ENCODE measurements at places on chromosomes 2 and 18.

GRCh38 chr2:239603411-239604356 is 202.9 kb upstream of the HDAC4 start:
- DNase-seq = no peak

DNA sequence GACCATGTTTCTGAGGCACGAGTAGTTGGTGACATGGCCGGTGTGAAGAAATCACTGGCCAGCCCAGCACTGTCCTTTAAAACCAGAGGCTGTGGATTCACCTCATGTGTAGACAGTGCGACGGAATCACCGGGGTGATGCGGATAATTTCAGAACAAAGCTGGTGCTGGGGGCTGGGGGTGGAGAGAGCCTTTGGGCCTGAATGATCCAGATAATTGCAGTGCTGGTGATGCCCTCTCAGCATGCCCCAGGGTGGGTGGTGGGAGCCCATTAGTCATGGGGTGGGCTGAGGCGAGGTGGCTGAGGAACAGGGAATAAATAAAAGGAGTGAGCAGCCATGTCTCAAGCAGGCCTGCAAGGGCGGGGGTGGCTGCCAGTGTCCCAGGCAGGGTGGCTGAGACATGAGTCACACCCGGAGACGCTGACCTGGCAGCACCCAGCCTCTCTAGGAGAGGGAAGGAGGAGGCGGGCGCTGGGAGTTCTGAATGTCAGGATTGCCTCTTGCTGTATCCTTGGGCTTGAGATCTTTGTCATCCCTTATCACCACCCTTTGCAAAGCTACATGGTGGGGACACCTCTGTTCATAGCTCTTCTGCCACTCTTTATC is 151.1 kb upstream of the MSH6 start:
- DNase-seq = no peak

GRCh38 chr2:227326783-227327182 is 1.7 kb downstream of the MFF start:
- DNase-seq = no peak

DNA sequence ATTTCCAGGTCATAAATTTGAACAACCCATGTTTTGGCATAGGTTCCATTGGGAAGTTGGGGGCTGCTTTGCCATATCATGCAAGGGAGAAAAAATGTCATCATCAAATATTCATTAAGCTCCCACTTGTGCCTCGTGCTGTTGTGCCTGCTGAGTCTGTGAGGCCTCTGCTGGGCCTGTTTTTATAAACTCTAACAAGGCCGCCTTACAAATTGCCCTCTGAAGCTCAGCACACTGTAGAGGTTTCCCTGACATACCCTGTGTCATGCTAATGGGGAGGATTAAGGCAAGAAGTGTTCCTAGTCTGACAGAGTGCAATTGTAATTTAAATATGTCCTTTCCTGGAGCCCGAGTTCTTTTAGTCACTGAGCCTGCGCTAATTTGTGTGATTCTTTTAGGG is 17.6 kb downstream of the OSBPL6 start:
- no peak for DNase-seq

- DNase-seq = no peak
Measured at GRCh38 chr2:216206821-216207220, 97.7 kb downstream of the XRCC5 start.

GRCh38 chr18:58196164-58196563 is 152.1 kb downstream of the NEDD4L start:
- no peak for DNase-seq

DNA sequence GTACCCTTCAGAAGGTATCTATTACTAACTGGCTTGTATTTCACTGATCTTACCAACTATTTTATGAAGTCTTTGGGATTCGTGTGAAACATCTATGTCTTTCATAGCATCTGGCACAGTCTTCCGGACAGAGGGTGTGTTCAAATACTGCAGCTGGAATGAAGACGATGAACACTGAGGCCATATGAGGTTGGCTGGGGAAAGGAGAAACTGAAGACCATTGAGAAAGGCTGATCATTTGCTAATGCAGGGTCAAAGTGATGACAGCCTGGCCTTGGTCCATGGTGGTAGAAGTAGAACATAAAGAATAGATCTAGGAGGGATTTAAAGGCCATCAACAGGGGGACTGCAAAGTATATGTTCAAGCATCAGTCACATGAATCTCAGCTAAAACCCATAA is 132.7 kb downstream of the CCBE1 start:
- no peak for DNase-seq

GRCh38 chr2:56132138-56132537 is 51.7 kb upstream of the CCDC85A start:
- peak; percentile 70 for DNase-seq

GRCh38 chr2:207176247-207176646 is 10.5 kb upstream of the KLF7 start:
- DNase-seq = peak; percentile 21

- no peak for DNase-seq
Measured at GRCh38 chr2:75090770-75091515, 108.4 kb downstream of the TACR1 start.
